Tibial nerve (tissue), 4 donors: ENCODE measurements at places on chromosomes 16 and 17. TPM values are rescaled to one million over a fixed set of nuclear protein-coding genes. Genes with fewer than 3 reads are reported as not detected.

- H3K36me3 ChIP-seq = no peaks in the 10 kb centered on the region
- DNase-seq = no peak
- H3K27ac ChIP-seq = peak overlapping the region; percentile 62
- no peaks in the 10 kb centered on the region for H3K4me1 ChIP-seq
- no peak overlapping the region for H3K4me3 ChIP-seq
Observed at GRCh38 chr16:22356930-22357634, 17.3 kb downstream of the CDR2 start.

DNA sequence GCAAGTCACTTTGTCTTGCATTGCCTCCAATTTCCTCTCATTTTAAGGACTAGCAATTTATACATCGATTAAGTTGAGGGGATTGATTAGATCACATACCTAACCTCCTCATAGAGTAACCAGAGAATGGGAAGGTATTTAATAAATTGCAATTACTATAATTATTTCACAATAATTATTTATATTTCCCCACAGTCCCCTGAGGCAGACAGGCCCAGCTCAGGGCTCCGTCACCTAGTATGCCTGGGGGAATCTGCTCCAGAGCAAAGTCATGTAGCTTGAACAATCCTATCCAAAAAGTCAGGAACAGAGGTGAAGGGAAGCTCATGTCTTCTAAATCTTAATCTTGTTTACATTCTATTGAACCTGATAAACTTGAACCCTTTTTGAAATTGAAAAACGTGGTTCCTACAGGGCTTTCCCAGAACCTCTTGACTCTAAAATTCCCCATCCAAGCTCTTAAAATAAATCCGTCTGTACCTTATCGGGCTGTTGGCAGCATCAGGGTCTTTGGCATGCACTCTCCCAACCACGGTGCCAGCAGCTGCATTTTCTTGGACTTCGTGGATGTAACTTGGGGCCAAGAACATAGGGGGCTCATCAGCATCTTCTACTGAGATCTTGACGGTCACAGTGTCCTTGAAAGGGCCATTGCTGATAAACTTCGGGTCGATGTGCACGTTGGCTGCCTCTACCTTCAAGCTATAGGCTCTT lies 140.1 kb downstream of the CDH11 start:
- H3K27ac ChIP-seq = no peak overlapping the region
- no peak overlapping the region for H3K4me3 ChIP-seq
- no peak for DNase-seq
- no peaks in the 10 kb centered on the region for H3K4me1 ChIP-seq
- H3K27me3 ChIP-seq = no peaks in the 10 kb centered on the region

The OR1A1 gene
- total RNA-seq = not detected

GRCh38 chr16:19348578-19349315 lies 63.2 kb downstream of the CLEC19A start:
- H3K27me3 ChIP-seq = no peaks in the 10 kb centered on the region
- no peaks in the 10 kb centered on the region for H3K4me1 ChIP-seq
- no peaks in the 10 kb centered on the region for H3K36me3 ChIP-seq
- H3K4me3 ChIP-seq = no peak overlapping the region

The RPL38 gene
- 284 TPM for total RNA-seq

DNA sequence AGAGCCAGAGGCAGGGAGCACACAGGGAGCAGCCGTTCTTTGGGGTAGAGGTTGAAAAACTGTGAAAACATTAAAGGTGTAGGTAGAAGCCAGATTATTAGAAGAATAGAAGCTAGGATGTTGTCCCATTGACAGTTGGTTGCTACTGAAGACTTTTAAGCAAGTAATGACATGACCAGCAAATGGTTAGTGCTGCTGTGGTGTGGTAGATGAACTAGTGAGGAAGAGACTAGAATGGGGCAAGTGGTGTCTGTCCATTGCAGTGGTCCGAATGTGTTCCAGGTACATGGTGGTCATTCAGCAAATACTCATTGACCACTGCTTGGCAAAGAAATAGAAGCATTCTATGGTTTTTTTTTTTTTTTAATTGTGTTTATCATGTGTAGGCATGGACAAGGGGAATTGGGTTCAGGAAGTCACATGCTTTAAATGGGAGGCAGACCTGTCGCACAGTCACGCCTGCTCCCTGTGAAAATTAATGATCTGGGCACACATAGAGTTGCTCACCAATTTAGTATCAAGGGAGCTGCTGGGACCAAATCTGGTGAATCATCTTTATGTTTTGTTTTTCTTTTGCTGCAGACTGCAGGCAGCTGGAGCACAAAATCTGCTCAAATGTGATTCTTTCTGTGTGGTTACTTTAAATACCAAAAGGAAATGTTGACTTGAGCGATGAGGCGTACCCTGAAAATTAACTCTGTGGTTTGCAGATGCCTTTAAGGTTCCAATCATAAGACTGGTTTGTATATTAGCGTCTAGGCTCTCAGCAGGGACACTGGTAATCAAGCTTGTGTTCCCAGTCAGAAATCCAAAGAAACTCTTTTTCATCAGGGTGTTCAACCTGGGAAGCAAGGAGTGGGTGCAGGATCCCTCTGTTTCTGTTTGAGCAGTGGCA lies 30.7 kb downstream of the YPEL2 start:
- no peaks in the 10 kb centered on the region for H3K27me3 ChIP-seq
- no peak overlapping the region for H3K4me3 ChIP-seq
- H3K27ac ChIP-seq = peak overlapping the region; percentile 65
- H3K36me3 ChIP-seq = peaks cover 2% of the 10 kb centered on the region
- DNase-seq = no peak

The GP1BA gene
- not detected for total RNA-seq

DNA sequence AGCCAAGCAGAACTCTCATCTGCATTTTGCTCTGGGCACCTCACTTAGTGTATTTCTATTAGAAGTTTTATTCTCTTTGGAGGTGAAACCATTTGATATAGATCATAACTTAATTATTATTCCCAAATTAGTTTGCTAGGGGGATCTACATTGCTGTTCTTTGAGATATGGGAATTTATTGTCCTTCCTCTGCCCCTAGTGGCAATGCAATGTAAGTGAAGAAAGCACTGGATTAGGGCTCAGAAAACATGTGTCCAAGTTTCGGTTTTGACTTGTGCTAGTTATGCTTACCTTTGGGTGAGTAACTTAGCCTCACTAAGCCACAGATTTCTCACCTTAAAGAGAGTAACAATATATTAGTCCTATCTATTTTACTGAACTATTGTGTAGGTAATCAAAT lies 2.9 kb downstream of the KRT39 start:
- no peaks in the 10 kb centered on the region for H3K27me3 ChIP-seq
- DNase-seq = no peak
- H3K4me1 ChIP-seq = no peaks in the 10 kb centered on the region
- H3K36me3 ChIP-seq = no peaks in the 10 kb centered on the region
